ENCODE measurements at places on chromosomes 1 and 21.
A peak's percentile ranks its signal among the peaks of the same experiment; 100 is the strongest.

- peak; percentile 15 for DNase-seq
These were observed 16.0 kb upstream of the EPS15 start for GRCh38 chr1:51535006-51535592.

DNA sequence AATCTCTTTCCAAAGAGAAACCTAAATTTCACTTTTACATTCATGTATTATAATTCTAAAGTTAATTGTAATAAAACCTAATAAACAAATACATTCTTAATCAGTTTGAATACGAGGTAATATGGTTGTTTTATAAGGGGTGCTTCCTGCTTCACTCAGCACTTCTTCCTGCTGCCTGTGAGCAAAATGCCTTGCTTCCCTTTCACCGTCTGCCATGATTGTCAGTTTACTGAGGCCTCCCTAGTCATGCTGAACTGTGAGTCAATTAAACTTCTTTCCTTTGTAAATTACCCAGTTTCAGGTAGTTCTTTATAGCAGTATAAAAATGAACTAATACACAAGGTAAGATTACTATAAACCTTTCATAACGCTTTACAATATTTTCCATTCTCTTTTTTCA lies 491.1 kb upstream of the LRRC7 start:
- DNase-seq: no peak

GRCh38 chr1:217373761-217374701 lies 256.9 kb downstream of the GPATCH2 start:
- no peak for DNase-seq

- peak; percentile 15 for DNase-seq
These were observed 3.7 kb downstream of the TCHH start for GRCh38 chr1:152111515-152111968.
